ENCODE measurements at places on chromosomes 13 and 19.

GRCh38 chr19:35851213-35852028 lies 883 bp downstream of the NPHS1 start:
- no peak for DNase-seq

GRCh38 chr19:53553865-53554791 lies 16.2 kb downstream of the ZNF331 start:
- DNase-seq = peak; percentile 96

- DNase-seq = no peak
Measured at GRCh38 chr19:35608251-35608650, 4.3 kb upstream of the HAUS5 start.

DNA sequence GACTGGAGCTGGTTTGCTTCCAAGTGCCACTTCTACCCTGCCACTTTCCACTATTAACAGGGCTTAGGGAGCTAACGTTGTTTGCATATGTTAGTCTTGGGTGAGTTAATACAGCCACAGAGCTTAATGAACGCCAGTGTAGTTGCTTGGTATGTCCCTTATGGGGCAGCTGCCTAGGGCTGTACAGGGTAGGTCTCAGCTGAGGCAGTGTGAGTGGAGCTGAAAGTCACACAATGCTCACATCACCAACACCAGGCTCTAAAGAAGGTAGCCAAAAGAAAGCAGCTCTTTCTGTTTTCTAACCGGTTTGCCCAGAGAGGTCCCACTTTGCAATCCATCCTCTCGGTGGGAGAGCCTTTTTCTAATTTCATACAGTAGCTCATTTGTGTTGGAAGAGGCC lies 186.2 kb downstream of the RGCC start:
- no peak for DNase-seq

- DNase-seq = no peak
Measured at GRCh38 chr13:111413407-111414187, 93.2 kb downstream of the TEX29 start.

DNA sequence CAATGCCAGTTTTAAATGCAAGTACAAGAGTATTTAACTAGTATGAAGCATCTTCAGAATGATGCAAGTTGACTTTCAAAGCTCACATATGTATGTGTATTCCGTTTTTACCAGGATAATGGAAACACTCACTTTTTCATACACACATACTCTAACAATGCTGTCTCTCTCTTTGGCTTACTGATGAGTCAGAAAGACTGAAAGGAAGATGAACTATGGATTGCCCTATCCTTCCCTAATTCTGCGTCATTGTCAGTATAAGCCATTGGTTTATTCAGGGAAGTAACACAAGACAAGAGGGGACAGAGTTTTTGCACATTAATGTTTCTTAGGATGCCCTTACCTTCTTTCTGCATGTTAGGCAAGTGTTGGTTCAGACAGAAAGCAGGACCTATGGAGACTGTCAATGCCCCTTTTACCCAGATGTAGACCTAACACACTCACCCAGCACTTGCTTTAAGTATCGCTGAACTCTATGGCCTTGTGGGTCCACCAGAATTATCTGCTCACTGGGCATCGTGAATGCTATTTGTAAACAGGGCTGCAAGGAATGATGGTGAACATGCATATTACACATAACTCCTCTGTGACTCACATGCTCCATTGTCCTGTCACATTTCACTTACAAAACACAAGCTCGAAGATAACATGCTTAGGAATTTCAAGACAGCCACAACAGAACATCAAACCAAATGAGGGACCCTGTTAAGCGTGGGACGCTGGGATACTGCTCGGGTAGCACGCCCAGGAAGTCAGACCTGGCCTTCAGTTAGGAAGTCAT lies 10.0 kb upstream of the OXGR1 start:
- peak; percentile 72 for DNase-seq

DNA sequence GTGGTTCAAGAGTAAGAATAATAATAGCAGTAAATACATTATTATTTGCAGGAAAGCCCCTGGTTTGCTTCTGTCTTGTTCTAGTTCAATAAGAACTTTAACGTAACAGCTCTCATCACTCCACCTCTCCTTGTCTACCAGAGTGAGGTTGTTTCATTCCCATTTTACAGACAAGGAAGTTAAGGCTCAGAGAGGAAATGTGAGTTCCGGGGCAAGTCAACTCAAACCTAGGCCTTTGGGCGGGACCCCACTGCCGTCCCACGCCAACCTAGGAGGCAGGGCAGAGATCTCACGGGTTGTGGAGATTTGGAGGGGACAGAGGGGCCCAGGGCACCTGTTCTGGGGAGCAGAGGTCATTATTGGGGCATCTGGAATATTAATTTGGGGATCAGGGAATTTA lies 1.5 kb downstream of the MAP4K1 start:
- no peak for DNase-seq

GRCh38 chr13:113589961-113590339 lies 5.4 kb downstream of the TFDP1 start:
- no peak for DNase-seq

DNA sequence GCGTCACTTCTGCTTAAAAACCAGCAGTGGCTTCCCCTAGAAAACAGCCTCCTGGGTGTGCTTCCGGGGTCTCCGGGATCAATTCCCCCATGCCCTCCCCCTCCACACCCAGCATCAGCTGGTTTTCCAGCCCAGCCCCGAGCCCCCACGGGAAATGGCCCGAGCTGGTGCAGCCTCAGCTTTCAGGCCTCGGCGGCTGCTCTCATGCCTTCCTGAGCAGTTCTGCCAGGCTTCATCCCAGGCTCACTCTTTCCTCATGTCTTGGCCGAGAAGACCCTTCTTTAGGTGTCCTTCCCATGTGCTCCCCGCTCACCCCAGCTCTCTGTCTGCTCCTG lies 103.1 kb upstream of the RNF113B start:
- DNase-seq = no peak

DNA sequence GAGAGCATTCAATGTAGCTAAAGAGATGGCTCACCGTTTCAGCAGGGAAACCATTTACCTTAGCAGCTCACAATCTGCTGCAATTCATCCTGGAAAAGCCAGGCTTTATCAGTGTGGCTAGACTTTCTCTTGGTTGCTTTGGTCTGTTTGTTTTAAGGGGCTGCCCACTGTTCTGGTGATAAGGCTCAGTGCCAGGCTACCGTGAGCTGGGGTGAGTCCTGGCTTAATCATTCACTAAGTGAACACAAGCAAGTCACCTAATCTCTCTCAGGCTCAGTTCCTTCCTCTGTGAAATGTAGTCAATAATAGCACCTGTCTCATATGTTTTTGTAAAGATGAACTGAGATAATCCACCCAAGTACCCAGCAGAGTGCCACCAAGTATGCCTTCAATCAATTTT lies 229.0 kb downstream of the TEX29 start:
- DNase-seq = no peak

- no peak for DNase-seq
Measured at GRCh38 chr13:99237981-99238662, 20.1 kb downstream of the GPR18 start.

- peak; percentile 11 for DNase-seq
Measured at GRCh38 chr13:24064371-24064770, 96.1 kb upstream of the SPATA13 start.

GRCh38 chr19:47766670-47767069 lies 11.8 kb upstream of the SELENOW start:
- no peak for DNase-seq

- no peak for DNase-seq
Measured at GRCh38 chr19:38004186-38004520, 97.1 kb downstream of the SIPA1L3 start.

All from suppressor macrophage treated with lipopolysaccharide for 4 hours (primary cell).